NCI-H524 (cell line): ENCODE measurements at places on chromosomes 12 and 14.

- no peak for DNase-seq
Observed at GRCh38 chr12:90058704-90059103, 350.1 kb upstream of the ATP2B1 start.

GRCh38 chr14:57737598-57737997 is 128.3 kb downstream of the SLC35F4 start:
- peak; percentile 41 for DNase-seq

DNA sequence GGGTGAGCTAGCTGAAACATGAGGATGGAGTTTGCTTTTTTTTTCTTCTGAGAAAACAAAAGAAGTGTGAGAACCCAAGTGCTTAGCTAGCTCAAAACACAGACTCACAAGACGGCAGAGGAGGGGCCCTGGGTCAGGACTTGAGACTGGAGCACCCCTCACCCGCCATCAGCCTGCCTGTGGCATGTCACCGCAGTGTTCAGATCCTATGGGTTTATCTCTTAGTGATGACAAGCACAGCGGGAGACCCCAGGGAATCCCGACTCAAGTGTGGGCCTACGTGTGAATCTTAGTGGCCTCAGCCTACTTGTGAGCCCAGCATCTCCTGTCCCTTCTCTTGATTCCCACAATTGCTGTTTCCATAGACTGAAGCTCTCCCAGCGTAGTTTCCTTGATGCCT is 22.9 kb downstream of the DYRK4 start:
- DNase-seq = no peak

- DNase-seq = no peak
Observed at GRCh38 chr12:4910502-4911315, 1.0 kb downstream of the KCNA1 start.

DNA sequence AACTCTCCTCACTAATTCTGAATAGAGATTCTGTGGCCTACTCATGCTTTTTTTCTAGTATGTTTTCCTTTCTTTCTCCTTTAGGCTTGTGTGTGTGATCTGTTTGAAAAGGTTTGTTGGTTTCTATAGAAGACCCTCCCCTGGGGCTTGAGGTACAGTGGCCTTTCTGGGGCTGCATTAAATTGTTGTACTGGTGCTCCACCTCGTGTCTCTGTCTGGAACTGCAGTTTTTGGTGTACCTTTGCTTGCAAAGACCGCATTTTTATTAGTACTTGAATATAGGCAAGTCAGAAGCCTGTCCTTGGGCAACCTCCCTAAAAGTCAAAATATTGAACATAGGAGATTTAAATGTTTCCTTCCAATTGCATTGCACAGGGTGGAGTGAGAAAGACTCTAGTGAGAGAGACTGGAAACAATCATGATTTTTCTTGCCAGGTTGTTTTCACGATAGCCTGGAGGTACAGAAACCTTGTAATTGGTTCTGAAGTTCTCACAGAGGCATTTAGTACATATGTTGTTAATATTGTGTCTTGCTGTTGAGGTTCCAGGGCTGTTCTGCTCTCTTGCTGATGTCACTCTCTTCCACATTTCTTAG is 39.0 kb downstream of the SLCO1B1 start:
- no peak for DNase-seq

- no peak for DNase-seq
Observed at GRCh38 chr12:26754148-26754547, 78.8 kb downstream of the ITPR2 start.

DNA sequence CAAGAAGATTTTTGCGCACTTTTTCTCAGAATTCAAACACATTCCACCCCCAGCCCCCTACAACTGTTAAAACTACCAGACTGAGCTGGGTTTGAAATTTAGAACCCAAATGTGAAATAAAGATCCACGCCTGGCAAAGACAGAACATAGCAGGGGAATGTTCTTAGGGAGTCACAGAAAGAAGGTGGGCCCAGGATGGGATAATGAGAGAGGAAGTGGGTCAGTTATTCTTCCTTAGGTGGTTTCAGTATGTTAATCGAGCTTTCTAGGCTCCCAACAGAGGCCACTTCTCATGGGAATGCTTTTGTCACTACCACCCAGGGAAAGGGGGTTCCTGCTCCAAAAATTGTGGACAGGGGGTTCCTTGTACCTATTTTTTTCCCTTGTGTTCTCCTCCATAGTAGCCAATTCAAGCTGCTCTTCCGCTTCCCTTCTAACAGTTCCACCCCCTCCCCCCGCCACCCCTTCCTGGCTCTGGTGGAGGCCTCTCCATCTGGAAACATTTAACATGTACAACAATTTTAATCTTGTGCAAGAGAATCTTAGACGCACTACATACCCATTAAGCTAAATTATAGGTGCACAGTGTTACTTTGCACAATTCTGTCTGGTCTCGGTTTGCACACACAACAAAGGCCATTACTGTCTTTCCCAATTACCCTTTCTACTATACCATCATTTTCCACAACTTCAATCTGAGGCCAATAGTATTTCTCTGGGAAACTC is 218.1 kb downstream of the MON2 start:
- no peak for DNase-seq

GRCh38 chr12:77122661-77123060 is 57.3 kb upstream of the E2F7 start:
- DNase-seq = no peak

DNA sequence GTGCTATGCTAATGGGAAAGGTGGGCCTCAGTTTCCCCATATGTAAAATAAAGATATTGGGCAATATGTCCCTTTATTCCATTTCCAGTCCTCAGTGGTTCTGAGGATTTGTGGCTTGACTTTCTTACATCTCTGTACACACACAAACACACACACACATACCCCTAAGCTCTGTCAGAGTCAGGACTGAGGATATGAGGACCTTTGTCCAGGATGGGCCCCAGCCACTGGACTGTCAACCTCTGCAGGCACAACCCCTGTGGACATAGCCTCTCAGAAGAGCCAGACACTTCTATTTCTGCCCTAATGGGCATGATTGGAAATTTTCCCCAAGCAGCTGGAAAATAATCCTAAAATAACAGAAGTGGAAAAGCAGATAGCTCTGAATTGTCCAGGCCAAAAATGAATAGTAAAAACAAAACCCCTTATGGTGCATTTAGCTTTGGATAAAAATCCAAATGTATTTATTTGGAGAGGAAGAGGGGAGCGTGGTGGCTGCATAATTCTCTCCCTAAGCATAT is 50.2 kb downstream of the RIN3 start:
- DNase-seq = no peak

- DNase-seq = no peak
Observed at GRCh38 chr14:71001742-71002141, 94.5 kb downstream of the PCNX1 start.

DNA sequence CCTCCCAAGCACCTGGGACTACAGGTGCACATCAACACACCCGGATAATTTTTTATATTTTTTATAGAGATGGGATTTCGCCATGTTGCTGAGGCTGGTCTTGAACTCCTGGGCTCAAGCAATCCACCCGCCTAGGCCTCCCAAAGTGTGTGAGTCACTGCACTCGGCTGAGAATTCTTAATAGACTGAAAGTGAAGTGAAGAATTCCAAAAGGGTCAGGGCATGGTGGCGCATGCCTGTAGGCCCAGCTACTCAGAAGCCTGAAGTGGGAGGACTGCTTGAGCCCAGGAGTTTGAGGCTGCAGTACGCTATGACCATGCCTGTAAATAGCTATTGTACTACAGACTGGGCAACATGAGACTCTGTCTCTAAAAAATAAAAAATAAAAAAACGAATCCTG is 43.7 kb downstream of the TCHP start:
- no peak for DNase-seq

DNA sequence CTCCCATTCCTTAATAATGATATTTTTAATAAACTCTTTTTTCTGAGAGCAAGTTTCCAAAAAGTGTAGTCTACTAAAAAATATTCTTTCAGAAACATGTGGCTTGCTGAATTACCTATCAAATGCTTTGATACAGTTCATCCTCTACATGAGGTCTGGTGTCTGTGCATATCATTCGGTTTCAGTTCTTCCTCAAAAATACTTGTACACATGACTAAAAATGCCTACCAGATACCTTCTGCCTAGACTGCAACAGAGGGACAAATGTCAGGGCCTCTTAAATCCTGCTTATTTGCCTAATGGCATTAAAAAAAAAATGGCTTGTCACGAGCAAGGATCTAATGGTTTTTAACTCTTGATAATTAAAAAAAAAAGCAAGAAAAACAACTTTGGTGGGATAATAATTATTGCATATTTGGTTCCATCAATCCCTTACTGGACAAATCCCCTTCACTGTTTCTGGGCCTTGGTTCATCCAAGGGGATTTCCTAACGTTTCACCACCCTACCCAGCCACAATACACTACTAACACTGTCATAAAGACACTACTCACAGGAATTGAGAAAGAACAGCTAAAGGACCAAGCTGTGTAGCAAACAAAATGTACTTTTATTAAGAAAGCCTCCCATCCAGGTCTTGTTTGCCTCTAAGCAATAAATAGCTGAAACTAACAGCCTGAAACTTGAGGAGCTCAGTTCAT is 45.7 kb downstream of the PARP11 start:
- DNase-seq = no peak

GRCh38 chr12:20798554-20798953 is 12.0 kb upstream of the SLCO1B3 start:
- no peak for DNase-seq

DNA sequence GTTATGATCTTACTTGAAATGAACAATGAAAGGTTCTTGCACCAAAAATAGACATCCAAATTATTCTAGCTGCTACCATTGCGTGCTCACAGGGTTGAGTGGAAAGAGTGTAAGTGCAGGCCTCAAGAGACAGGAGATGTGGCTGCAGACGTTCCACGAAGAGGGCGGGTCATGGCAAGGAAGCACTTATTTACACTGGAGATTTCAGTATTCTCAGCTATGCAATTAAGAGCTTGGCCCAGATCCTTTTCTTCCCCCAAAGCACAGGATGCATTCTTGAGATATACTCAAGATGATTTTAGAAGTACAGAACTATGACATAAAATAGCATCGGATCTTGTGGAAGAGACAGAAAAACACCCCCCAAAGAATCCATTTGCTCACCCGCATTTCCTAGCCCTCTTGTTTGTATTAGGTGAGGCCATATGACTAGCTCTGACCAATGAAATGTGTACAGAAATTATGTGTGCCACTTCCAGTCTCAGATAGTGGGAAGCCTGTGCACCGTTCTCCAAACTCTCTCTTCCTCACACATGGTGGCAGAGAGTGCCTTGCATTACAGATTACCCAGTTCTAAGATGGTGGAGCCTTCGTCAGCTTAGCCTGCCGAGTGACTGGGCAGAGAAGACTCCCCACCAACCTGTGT is 261.4 kb downstream of the TTC8 start:
- no peak for DNase-seq

DNA sequence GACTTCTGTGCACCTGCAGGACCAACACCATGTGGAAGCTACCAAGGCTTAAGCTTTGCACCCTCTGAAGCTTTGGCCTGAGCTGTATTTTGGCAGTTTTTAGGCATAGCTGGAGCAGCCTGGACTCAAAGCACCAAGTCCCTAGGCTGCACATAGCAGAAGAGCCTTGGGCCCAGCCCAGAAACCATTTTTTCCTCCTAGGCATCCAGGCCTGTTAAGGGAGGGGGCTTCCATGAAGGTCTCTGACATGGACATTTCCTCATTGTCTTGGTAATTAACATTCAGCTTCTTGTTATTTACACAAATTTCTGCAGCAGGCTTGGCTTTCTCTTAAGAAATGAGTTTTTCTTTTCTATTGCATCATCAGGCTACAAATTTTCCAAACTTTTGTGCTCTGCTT is 475.8 kb upstream of the FLRT2 start:
- no peak for DNase-seq

GRCh38 chr12:57575771-57576612 is 15.0 kb upstream of the PIP4K2C start:
- no peak for DNase-seq

DNA sequence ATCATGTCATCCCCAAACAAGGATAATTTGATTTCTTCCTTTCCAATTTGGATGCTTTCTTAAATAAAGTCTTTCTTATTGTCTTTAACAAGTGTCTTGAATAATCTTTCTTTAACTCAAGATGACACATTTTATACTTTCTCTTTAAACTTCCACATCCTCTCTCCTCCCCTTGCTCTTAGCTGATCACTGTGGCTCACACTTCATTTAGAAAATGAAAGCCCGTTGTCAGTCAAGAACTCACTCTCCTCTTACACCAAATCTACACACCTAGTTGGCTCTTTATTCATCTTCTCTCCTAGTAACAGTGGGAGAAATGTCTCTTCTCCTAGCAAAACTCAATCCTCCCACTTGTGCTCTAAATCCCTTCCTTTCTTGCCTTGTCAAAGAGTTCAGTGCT is 10.4 kb upstream of the RMST start:
- DNase-seq = no peak

GRCh38 chr12:121323908-121324307 is 27.4 kb upstream of the CAMKK2 start:
- no peak for DNase-seq

DNA sequence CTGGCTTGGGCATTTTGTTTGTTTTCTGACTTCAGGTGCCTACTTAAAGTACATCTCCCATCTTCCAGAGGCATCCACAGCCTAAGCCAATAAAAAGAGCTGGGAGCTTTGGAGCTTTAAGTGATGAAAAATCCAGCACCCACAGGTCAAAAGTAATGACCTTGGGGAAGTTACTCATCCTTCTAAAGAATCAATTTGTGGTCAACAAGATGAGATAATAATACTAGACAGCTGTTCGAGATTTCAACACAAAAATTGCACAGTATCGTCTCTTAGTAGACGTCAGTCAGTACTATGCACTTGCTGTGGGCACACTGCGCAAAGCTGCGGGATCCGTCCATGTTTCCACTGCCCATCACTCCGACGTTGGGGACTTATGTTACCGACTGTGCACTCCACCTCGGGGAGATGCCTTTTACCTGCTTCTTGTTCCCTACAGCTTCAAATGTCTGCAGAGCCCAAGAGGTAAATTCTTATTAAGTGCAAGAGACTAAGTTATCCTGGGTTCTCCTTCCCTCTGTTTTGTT is 1.3 kb downstream of the ST8SIA1 start:
- DNase-seq = peak; percentile 36

- no peak for DNase-seq
Observed at GRCh38 chr12:19645823-19646222, 206.5 kb downstream of the AEBP2 start.

DNA sequence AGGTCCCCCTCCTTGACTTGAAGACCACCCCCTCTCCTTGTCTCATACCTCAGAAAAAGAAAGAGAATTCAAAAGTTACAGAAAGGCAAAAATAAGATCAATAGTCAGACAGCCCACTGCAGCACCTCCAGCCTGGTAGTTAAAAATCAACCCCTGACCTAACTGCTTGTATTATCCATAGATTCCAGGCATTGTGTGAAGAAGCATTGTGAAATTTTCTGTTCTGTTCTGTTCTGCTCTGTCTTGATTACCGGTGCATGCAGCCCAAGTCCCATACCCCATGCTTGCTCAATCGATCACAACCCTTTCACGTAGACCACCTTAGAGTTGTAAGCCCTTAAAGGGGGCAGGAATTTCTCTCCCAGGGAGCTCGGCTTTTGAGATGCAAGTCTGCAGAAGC is 5.8 kb upstream of the DHRS7 start:
- DNase-seq = no peak

GRCh38 chr12:39804479-39804878 is 184.9 kb upstream of the ABCD2 start:
- no peak for DNase-seq
